ENCODE measurements at places on chromosomes 2 and 18.

DNA sequence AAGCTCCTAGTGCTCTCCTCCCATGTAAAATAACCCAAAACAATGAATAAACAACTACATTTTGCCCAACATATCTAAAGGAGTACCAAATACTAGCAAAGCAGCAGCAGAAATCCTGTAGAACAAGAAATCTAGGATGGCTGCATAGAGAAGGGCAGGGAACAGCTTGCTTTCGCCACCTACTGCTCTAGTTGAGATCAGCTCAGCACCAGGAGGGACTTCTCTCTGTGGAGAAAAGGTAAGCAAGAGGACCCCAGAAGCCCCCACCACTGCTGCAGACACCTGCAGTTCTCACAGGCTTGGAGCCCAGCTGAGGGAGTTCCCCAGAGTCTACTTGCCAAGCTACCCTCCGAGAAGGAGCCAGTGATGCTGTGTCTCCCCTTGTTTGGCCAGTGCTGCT is 243.0 kb upstream of the CHST9 start:
- no peak for DNase-seq

DNA sequence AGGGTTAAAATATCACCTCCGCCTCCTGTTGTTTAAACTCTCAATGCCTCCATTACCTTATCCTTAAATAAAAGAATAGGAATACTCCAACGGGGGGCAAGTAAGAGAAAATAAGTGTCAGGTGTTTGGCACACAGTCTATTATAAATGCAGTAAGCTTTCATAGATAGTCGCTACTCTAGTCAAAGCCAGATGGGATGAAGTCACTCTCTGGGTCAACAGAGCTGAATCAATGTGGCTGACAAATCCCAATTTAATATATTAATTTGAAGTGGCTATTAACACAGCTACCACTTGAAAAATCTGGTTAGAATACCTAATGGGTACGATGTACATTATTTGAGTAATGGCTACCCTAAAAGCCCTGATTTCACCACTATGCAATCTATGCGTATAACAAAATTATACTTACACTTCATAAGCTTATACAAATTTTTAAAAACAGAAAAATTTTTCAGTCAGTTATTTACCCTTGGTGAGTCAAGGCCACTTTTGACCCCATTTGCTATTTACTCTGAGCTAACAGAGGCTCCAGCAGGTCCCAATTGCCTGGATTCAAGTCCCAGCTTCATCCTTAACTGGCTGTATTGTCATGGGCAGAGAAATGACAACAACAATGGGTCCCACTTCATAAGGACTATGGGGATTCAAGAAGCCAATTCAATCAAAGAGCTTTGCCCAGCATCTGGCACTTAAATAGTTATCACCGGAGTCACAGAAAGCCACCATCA is 167.5 kb upstream of the PID1 start:
- DNase-seq: no peak

DNA sequence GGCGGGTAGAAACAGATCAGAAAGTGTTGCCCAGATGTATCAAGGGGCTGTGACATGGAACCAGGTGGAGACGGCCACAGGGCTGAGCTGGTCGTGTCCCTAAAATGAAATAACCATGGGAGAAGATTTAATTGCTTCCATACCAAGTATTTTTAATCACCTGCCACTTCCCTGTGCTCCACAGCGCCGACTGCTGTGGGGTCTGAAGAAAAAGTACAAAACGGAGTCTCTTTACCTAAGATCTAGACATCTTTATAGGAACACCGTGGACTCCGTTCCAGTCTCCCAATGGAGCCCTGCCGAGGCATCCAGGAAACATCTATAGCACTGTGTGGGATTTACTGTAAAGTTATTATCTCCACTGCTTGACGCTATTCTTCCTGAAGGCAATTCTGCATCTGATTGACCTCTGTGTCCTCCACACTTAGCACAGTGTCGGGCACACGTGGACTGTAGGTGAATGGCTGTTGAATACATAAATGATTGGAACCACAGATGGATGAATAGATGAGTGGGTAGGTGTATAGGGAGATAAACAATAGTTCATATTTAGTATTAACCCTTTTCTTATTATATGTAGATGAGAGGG is 21.6 kb upstream of the GYPC start:
- no peak for DNase-seq

DNA sequence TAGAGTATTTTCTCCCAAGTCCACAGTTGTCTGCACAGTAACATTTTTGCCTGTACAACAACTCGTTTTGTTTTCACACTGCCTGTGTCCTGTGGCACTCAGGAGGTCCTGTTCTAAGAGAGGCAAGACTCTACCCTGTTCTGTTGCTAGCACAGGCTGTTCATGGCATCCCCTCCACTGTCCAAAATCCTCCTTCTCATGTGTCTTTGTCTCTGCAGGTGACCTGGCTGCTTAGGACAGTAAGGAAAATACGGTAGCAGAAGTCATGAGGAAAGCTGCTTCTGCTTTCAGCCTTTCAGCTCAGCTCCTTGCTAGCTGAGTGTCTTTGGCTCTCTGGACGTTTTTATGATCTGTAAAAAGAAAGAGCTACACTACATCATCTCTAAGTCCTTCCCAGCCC is 205.9 kb downstream of the C1D start:
- DNase-seq: no peak

- no peak for DNase-seq
Observed at GRCh38 chr2:3065928-3066327, 311.7 kb downstream of the EIPR1 start.

DNA sequence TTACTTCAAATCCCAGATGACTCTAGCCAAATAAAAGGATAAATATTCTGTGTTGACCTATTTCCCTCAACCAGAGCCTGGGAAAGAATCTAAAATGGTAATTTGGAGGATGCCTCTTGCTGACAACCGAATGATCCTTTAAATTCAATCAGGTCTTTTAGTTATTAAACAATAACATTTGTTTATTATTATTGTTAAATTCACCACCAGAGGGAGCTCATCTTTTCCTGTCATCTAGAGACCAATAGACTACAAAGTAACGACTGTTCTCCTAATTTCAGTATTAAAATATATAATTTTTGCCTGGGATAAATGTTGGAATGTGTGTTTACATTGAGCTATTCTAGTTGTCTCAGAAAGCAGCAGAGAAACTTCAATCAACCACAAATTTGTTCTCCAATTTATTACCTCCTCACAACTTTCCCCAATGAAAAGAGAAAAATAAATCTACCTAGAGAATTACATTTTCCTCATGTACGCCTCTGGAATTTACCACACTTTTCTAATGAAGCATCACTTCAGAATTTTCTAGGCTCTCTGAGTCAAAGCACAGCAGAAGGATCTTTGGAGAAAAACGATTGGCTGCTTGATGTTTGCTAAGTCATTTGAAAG is 142.7 kb downstream of the SCG2 start:
- no peak for DNase-seq

GRCh38 chr2:28437149-28437835 is 44.6 kb downstream of the FOSL2 start:
- DNase-seq: no peak

DNA sequence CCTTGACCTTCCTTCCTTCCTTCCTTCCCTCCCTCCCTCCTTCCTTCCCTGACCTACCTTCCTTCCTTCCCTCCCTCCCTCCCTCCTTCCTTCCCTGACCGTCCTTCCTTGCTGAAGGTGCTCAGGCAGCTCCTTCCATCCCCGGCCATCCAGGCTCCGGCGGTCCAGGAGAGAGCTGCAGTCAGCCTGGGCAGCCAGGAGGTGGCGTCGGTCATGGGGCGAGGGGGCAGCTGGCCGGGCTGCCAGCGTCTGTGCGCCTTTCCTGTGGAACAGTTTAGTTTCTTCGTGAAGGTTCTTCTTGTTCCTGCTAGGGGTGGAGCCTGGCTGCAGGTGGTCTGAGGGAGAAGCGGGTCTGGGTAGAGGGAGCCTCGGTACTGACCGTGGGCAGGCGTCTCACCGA is 15.7 kb downstream of the GPR35 start:
- no peak for DNase-seq

DNA sequence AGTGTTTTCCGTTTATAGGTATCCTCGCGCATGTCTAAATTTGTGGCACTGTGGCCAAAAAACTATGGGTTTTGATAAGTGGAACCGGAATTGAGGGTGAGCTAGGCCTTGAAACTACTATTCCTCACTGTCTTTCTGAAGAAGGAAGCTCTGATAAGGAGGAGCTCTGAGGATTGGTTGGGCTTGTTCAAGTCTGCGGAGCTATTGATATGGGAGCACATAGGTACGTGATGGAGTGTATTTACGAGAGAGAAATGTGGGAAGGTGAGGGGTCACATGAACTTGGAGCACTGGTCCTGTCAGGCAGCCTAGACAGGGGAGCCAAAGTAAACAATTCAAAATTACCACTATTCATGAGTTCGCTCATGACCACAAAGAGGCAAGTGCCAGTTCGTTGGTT is 131.4 kb downstream of the BABAM2 start:
- no peak for DNase-seq

DNA sequence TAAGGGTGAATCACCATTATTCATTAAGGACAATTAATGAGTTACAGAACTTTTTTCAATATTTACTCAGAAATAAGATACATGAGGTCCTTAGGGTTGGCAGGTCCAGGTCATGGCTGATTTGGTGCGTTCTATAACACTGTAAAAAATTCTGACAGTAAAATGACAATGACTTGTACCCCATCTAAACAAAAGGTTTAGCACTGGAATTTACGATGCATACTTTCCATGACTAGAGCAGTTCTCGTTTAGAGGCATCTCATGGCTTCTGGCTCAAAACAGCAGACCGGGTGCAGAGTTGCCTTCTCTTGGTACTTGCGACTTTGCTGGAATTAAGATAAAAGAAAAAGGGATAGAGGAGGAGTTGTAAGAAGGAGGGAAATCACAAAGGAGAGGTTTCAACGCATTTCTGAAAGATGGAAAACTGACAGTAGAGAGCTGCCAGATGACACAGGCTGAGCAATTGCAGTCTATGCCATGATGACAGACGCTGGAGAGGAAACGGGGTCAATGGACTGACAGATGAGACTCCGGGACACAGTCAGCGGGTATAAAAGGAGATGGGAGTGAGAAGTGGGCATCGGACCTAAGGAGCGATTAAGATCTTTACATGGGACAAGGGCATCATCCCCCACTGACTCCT is 4.1 kb upstream of the CYS1 start:
- no peak for DNase-seq

DNA sequence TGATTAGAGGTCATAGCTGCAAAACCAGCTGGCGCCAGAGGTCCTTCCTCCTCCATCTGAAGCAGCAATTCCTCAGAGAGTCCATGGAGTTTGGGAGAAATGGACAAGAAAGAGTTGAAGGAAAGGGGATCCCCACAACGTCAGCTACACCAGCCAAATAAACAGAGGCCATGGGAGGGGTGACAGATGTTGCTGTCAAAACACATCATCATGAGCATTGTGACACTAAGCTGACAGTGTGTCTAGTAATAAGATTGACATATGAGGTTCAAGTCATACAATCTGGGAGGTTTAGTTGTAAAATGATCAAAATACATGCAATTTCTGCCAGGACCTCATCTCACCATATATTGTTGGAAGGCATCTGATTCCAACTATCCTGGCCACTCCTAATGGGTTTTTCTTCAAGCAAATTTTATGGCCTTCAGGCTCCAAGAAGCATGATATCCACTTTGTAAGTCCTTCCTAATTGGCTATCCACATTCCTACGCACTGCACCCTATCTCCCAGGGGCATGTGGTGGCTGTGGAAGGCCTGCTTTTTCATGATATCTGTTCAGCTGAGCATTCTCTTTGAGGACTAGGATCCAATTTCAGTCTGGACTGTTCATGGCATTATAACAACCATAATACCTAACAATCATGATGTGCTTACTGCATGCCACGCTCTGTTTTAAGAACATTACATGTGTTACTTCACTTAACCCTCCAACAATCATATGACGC is 335.0 kb upstream of the ID2 start:
- DNase-seq: no peak

DNA sequence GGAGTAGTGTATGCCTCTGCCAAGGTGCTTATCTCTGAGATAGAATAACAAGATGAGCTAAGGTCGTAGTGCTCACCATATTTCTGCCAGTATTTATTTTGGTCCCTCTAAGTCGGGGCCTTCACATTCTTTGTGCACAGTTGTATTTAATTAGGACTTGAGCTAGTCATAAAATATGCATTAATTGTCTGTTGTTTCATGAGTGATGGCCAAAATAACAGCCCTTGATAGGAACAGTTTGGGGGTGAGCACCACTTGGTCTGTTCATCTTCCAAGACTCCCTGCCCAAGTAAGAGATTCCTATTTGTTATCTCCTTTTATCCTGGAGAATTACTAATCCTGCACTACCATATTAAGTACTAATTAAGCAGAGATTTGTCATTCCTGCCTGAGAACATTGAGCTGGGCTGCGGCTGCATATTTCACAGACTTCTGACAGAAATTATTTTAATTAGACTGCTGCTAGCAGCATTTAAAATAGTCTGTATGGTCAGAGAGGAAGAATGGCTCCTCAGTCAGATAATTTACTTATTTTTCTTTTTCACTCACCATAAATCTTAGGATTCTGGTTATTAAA is 435.1 kb downstream of the MTX2 start:
- DNase-seq: no peak

GRCh38 chr2:231425811-231426703 is 30.5 kb downstream of the B3GNT7 start:
- no peak for DNase-seq

DNA sequence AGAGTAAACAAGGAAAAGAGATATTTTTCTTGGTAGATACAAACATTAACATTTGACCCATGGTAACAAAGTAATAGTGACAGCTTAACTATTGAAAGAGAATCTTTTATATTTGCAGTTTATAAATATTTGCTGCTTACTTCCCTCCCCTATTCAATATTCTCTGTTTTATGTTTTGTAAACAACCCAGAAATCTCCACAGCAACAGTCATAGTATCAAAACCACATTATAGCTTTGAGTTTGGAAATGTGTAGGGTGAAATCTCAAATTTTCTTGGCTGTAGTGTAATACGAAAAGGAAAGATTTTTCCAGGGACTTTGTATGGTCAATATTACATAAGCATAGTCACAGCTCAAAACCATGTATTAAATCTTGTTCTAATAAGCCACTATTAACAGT is 511.2 kb downstream of the METTL4 start:
- no peak for DNase-seq

DNA sequence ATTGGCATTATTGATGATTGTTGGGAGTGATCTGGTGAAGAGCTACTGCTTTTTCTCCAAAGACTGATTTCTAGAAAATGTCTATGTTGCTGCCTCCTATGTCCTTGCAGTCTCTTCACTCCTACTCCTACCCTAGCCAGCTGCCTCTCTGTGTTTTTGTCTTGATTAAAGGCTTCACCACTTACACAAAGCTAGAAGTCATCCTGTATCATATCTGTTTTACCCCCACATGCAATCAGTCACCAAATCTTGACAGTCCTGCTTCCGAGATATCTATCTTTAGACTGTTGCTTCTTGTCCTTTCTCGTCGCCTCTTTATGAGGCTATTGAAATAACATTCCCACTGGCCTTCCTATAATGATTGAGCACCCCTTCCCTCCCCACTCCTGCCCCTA is 84.5 kb upstream of the ITGA4 start:
- no peak for DNase-seq

- DNase-seq: no peak
Observed at GRCh38 chr2:103986001-103986400, 867.9 kb upstream of the POU3F3 start.

DNA sequence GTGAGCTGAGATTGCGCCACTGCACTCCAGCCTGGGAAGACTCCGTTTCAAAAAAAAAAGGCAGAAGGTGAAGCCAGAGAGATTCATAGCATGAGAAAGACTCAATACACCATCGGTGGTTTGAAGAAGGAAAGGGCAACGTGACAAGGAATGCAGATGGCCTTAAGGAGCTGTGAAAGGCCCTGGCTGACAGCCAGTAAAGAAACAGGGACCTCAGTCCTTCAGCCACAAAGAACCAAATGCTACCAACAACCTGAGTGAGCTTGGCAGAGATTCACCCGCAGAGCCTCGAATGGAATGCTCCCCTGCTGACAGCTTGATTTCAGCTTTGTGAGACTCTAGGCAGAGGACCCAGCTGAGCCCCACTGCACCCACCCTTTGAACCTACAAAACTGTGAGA is 154.9 kb upstream of the NDUFV2 start:
- DNase-seq: no peak
